NCI-H1048 (cell line): ENCODE measurements at places on chromosomes 1 and 21.

GRCh38 chr1:184909019-184909418 lies 65.3 kb downstream of the NIBAN1 start:
- no peak for DNase-seq

GRCh38 chr21:42746240-42746592 lies 92.8 kb downstream of the PDE9A start:
- DNase-seq = no peak

GRCh38 chr1:27071049-27071416 lies 58.4 kb upstream of the TENT5B start:
- DNase-seq = no peak

DNA sequence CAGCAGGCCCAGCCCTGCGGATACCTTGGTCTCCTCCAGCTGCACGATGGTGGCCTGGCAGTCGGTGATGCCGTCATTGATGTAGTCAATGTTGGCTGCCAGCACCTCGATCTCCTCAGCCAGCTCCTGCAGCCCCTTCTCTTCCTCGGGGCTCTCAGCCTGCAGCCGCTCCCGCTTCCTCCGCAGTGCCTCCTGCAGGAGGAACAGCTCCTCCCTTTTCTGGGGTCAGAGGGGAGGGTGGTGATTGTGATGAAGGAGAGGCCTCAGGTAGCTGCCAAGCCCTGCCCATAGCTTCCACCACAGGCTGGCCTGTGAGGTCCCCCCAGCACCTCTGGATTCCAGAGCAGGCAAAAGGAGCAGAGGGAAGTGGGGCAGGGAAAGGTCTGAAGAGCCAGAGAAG lies 33.4 kb downstream of the KIF21B start:
- DNase-seq = no peak

DNA sequence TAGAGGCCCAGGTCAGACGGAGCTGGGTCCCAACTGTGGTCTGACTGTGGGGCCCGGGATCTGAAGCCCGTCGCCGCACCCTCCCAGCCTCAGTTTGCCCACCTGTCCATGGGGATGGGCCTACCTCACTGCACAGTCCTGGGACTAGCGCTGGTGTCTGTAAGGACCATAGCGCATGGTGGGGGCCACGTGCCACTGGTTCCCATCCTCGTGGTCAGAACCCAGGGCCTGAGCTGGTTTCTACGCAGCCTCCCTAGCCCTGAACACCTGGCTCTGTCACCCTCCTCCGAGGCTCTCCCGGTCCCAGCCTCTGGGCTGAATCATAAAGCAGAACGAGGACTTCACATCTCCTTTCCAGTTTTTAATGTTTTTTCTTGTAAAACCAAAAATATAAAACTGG lies 46.7 kb downstream of the DMRTB1 start:
- DNase-seq = no peak

DNA sequence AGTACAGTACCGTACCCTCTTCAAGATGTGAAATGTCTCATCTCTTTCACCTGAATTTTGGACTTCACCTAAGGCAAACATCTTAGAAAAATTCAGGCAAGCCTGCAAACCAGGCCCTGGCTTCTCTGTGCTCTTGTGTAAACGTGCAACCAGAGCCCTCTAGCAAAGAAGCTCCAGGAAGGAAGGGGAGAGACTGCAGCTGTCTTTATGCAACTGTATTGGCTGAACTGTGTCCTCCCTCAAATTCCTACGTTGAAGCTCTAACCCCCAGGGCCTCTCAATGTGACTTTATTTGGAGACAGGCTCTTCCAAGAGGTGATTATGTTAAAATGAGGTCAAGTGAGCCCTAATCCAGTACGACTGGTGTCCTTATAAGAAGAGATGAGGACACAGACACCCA lies 60.3 kb downstream of the SLC45A1 start:
- DNase-seq = no peak
